ENCODE measurements at places on chromosomes 1 and 21. TPM values are rescaled to one million over a fixed set of nuclear protein-coding genes. Genes with fewer than 3 reads are reported as not detected.

- peak; percentile 43 for DNase-seq
Observed at GRCh38 chr1:101187297-101187696, 49.5 kb upstream of the S1PR1 start.

DNA sequence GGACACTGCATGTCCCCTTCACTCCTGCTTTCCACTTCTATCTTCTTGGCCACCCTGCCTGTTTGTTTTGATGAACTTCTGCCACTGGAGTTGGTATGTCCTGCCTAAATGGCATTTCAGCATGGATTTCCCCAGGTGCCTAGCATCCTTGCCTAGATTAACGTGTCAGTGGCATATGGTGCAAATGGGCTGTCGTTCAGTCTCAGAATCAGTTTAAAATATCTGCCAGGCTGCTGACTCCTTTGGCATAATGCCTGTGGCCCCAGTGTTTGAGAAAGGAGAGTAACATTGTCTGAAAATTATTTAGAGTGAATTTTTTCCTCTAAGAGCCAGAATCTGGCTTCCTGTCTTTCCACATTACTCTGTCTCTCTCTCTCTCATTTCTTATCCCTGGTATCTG is 64.9 kb upstream of the BARHL2 start:
- DNase-seq = no peak

GRCh38 chr1:1177452-1178206 is 3.9 kb downstream of the TTLL10 start:
- DNase-seq = no peak

DNA sequence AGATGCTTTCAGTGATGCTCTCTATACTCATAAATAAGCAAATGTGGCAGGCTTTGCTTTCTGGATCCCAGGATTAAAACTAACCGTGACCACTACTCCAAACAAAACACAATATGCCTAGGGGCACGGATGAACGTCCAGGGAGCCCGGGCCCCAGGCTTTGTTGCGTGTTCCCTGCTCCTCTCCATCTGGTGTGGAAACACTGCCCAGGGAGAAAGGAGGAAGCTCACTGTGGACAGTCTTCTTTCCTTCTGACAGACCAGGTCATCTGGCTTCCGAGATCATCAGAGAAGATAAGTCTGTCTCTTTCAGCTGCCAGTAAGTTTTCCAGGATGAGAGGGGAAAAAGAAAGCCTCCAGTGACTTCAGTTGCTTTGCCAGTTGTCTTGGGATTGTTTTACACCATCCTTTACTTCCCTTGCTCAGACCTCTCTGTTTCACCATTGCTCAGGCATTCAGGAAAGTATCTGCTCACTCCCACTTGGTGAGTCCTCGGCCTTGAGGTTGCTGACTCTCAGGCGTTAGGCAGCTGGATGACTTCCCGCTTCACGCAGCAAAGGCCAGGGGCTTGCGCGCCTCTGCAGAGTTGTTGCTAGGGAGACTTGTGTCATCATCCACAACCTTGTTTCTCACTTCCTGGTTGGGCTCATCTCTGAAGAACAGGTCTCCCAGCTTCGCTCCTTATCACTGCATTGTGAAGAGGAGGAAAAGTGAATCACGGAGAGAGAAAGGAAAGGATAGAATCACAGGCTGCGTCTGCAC is 20.6 kb upstream of the PGD start:
- DNase-seq = peak; percentile 30

DNA sequence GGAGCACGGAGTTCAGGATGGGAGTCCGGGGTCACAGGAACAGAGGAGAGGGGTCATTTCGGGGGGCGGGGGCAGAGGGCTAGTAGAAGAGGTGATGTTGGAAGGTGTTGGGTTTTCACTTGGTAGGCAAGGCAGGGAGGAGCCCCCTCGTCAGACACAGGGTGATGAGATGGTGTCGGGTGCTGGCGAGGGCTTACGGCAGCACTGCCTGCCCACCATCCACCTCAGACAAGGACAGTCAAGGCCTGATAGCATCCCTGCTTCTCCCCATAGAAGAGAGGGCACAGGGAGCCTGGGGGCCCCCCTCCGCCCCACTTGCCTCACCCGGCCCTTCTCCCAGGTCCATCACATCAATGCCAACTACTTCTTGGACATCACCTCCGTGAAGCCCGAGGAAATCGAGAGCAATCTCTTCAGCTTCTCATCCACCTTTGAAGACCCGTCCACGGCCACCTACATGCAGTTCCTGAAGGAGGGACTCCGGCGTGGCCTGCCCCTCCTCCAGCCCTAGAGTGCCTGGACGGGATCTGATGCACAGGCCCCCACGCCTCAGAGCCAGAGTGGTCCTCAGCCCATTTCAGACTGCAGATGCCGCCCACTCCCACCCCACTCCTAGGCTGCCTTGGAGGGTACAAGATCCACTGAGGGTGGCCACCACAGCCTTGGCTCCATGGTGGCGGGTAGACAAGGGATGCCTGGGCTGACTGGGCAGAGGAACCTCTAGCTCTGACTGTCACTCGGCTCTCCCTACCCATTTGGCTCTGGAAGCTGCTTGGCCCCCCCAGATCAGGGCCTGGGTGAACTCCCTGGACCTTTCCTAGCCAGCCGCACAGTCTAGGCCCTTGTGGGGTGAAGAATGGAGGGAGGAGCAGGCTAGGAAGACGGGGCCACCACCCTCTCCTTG is 4.3 kb upstream of the MTFR1L start:
- no peak for DNase-seq

GRCh38 chr1:8297245-8297644 is 20.7 kb upstream of the SLC45A1 start:
- DNase-seq = no peak

GRCh38 chr1:31315902-31316301 is 19.1 kb downstream of the ZCCHC17 start:
- DNase-seq = no peak

DNA sequence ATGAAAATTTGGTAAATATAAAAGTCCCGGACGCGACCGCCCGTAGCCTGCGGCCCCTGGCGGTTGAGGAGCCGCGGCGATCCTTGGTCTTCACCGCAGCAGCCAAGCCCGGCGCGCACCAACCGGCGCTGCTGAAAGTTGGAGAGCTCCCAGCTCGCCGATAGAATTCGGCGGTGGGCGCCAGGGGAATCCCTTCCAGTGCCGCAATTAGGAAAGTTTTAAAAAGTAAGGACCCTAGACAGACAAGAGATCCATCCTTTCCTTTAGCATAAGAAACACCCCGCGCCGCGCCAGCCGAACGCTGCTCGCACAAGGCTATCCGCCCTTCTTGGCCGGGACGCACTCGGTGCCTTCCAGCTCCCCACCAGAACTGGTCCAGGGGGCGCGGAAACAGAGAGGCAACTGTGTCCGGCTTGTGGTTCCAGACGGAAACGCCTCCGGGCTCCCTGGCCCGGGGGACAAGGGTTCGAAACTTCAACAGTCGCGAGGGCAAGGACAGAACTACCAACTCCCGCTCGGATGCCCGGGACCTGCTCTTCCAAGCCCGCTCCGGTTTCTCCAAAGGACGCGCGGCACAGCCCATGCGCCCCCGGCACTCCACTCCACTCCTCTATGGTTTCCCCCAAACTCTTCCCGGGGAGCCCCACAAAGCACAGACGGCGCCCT is 1.7 kb downstream of the FAM78B start:
- peak; percentile 77 for DNase-seq

DNA sequence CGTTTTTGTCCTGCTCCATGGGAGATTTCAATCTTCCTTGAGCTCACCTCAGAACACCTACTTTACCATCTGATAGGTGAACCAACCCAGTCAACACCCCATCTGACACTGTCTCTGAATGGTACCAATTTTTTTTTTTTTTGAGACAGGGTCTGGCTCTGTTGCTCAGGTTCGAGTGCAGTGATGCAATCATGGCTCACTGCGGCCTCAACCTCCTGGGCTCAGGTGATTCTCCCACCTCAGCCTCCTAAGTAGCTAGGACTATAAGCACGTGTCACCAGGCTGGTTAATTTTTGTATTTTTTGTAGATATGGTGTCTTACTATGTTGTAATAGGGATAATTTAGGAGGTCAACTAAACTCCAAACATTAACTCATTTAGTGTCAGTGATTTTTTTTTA is 36.3 kb downstream of the SPRTN start:
- no peak for DNase-seq

GRCh38 chr21:46206163-46207005 is 22.1 kb upstream of the SPATC1L start:
- DNase-seq = no peak

- DNase-seq = no peak
Observed at GRCh38 chr1:114155706-114156105, 2.0 kb upstream of the SYT6 start.

DNA sequence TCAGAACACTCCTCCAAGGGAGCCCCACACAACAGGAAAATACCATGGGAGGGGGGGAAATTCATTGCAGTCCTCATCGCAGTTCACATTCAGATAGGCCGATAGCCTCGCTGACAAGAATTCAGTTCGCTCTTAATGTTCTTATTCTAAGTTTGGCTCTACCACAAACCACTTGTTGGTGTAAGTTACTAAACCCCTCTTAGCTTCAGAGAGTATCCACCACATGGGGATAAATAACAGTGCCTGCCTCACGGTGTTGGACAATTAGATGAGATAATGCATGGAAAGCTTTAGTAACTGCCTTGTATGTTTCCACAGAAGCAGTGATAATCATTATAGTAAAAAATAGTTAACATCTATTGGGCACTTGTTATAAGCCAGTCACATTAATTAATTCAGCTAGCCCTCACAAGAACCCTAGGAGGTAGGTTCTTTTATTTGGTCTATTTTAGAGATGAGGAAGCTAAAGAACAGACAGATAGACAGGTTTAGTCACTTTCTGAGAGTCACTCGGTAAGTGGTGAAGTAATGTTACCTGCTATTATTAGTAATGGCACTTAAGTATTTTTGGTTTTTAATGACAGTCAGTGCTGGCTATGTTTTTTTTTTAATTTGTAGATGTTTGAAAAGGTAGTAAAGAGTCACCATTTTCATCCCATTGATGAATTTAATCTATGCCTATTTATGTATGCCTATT is 10.1 kb downstream of the VAV3 start:
- no peak for DNase-seq

The PFKFB2 gene
- total RNA-seq = 4.2 TPM

The PDPN gene
- 0.25 TPM for total RNA-seq

The HUNK gene
- 1.3 TPM for total RNA-seq

The SPRR2G gene
- not detected for total RNA-seq

The SH2D5 gene
- 1.4 TPM for total RNA-seq

Data from GM23248 (cell line).